ENCODE measurements at places on chromosomes 1 and 21.

DNA sequence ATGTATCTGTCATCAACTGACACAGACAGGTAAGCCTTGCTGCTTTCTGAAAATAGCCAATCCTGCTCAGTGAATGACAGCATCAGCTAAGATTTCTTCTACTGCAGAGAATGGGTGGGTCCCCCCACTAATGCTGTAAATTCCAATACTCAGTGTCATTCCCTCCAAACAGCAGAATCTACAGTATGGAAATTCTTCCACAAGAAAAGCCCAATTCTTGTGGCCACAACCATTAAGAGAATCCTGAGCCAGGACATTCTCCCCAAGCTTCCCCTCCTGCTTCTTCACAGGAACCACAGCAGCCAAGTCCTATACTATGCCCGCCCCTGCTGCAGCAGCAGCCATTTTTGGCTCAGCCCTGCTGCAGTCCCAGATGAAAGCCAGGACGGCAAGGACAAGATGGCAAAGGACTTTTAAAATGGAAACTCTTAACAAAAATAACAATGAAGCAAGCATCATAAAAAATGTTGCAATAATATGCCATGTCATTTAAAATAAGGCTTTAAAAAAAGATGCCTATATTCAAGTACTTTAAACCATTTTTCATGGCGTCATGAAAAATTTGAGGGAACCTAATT, 26.8 kb downstream of the EIF4G3 start:
- DNase-seq: peak; percentile 34

DNA sequence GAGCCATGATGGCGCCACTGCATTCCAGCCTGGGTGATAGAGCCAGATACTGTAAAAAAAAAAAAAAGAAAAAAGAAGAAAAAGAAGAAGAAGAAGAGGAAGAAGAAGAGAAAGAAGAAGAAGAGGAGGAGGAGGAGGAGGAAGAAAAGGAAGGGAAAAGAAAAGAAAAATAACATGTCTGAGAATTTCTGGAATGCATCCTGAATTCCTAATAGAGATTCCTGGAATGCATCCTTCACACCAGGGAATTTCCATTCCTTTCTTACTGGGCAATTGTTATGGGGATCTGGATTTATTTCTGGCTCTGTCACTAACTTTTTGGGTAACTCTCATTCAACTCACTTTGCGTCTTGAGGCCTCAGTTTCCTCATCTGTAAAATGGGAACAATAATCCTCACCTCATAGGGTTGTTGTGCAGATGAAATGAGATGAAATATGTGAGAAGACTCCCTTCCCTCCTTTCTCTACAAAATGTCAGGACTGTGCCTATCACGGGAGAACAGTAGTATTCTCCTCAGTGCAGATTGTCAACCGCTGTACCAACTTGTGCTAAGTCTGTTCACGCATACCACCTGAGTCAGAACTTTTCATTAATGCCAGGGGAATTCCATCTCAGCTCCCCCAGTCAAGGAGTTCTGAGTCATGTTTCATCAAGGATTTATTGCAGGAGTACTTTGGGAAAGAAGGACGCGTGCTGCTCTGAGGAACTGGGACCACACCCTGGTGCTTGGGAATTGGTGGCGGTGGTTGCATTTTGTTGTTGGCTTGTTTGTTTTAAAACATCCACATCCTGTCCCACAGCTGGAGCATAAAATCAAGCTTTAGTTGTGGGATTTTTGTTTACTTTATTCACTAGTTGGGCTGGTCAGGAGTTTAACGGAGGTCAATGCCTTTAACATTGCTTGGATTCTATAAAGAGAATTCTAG, 42.4 kb upstream of the ROR1 start:
- DNase-seq: no peak

DNA sequence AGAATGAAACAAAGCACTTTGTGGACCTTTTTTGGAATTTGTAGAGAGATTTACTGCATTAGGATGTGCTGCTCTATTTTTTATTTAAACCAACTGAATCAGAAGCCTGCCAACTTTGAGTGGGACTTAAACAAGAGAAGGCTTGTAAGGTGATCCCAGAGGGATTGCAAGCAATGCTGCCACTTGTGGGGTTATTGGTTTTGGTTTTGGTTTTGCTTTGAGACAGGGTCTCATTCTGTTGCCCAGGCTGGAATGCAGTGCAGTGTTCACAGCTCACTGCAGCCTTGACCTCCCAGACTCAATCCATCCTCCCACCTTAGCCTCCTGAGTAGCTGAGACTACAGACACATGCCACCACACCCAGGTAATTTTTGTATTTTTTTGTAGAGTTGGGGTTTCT, 32.2 kb upstream of the GNG5 start:
- DNase-seq: no peak

GRCh38 chr1:41615316-41615715, 130.8 kb upstream of the EDN2 start:
- no peak for DNase-seq

- peak; percentile 9 for DNase-seq
These were observed 57.9 kb upstream of the ENAH start for GRCh38 chr1:225710804-225711203.

DNA sequence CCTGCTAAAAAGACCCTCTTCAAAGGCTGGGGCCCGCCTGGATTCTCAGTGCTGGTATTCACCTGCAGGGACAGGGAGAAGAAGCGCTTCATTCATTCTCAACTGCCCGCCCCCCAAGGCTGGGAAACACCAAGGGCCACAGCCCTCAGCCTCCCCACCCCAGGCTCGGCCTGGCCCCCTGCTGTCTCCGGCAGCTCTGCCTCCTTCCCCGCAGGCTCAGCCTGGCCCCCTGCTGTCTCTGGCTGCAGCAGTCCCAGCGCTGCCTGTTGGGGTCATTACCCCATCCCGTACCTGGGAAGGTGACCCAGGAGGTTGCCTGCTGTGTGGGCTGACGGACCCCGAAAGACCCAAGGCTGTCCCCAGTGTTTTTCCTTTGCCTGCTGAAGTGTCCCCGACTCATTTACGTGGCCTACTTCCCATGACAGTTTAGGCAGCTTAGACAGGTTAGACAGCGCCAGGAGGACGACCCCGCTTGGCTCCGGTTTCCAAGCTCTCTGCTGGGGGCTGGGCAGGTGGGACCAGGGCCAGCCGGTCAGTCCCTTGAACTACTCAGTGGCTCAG, 22.9 kb upstream of the CLSTN1 start:
- no peak for DNase-seq

GRCh38 chr1:94753171-94753972, 66.8 kb upstream of the SLC44A3 start:
- no peak for DNase-seq

GRCh38 chr1:222382171-222382570, 165.7 kb downstream of the HHIPL2 start:
- DNase-seq: no peak
